GM04503 (cell line): ENCODE measurements at places on chromosomes 3 and 15.

- DNase-seq, result no peak
Measured at GRCh38 chr3:14423963-14424362, 21.6 kb downstream of the SLC6A6 start.

DNA sequence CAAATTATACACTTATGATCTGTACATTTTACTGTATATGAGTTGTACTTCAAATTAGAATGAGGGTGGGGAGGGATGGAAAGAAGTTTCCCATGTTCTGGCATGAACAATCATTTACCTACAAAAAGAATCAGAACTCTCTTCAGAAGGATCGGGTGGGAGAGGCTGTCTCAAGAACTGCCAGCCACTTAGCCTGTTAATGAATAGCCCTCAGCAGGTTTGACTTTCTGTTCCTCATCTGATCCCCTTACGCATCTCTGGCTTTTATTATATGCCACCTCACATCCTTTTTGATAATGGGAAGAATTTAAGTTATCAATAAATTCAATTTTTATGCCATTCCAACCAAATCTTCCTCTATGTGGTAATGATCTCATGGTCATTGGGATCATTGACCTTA is 168.3 kb upstream of the TGFBR2 start:
- no peak for DNase-seq

DNA sequence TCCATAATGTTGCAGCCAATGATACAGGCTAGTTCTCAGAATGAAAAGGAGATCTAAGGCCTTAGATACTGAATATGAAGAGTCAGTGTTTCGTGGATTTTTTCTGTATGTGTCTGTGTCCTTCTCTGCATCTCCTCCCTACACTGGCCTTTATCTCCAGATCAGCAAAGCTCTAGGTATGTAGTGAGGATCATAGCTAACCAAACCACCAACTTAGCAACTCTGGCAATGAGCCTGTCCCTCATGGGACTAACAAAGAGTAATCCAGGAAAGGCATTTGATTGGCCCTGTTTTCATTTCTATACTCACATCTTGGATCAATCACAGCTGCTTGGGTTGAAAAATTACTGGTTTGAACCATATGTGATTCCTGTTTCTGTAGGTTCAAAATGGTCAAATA is 18.6 kb upstream of the CNTN3 start:
- peak; percentile 46 for DNase-seq

DNA sequence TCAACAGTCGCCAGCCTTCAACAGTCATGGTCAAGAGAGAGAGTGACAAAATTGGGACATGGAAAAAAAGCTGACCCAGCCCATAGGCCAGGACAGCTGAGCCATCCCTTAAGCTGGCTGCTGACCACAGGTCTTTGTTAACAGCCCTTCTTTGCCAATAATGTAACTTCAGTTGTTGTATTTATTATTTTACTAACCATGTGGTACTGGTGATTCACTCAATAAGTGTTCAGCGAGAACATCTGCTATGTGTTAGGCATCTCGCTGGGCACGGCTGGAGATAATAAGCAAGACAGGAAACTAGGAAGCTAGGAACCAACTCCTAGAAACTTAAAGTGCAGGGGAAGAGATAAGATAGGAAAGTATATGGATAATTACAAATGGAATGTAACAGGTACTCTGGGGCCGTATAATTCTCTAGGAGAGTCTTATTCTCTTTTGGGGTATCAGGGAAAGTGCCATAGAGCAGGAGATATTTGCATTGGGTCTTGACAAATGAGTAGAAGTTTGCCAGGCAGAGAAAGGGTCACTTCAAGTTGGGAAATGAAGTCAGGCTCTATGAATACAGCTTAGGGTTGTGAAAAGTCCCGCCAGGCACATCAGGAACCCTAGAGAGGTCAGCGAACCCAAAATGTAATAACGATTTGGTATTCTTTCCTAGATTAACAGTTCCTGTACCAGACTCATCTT is 84.0 kb upstream of the TRA2B start:
- peak; percentile 93 for DNase-seq

DNA sequence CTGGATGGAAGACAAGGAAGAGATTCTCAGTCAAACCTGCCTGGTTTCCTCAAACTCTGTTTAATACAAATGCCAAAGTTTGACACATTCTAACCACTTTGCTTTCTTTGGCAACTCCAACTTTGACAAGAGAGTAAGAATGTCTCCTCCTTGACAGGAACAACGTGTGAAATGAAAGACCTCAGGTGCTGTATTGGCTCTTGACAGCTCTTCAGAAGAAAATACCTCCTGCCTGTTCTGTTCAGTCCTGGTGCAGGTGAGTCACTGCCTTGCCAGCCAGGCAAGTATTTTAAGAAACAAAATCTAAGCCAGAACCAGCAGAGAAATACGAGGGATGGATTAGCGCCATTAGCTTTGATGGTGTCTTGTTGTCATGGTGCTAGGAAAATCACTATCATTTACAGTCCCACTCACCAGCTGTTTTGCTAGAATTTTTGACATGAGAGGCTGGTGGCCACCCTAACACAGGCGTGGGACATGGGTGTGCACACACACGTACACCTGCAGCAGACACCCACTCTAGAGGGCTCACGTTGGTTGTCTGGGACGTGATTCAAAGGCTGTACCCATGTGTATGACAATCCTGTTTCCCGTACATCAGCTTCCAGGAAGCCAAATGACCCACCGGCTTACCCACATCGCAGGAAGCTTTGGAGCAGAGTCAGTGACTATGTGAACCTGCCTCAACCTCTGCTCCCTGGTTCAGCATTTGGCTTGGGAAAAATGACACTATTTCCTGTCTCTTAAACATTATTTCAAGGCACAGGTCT is 60.4 kb downstream of the CCNL1 start:
- DNase-seq, result no peak

DNA sequence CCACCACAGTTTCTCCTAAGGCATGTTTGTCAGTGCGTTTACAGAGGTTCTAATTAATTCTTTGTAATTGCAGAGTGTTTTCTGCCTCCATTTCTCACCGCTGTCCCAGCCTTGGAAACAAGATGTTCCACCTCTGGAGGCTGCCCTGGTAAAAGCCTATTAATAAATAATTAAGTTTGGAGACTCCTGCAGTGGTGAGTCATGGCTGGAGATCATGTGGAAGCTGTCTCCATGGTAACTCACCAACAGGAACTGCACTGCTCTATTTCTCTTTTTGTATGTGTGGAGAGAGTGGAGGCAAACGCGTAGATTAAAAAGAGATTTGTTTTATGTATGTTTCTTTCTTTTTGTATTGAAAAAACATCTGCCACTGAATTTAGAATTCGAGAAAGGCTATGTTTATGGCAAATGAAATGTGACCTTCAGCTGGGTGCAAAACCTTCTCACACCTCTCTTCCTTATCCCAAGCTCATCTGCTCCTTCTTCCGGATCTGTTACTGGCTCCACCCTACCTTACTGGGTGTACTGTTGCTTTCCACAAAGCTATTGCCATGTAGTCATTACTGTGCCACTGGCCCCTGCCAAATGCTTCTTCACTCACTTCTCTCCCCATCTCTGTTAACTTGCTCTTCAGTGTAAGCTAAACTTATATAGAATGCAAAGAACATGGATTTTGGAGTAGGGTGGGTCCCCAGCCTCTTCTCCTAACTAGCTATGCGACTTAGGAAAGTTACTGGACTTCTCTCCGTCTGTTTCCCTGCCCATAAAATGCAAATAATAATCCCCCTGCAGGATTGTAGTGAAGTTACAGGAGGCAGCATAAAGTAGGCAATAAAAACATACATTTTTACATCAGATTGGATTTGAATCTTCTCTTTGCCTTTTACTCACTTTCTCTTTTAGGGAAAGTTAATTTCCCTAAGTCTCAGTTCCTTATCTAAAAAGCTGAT is 778.5 kb downstream of the NTRK3 start:
- DNase-seq, result peak; percentile 23

GRCh38 chr3:109339714-109340648 is 2.6 kb upstream of the DPPA4 start:
- no peak for DNase-seq

DNA sequence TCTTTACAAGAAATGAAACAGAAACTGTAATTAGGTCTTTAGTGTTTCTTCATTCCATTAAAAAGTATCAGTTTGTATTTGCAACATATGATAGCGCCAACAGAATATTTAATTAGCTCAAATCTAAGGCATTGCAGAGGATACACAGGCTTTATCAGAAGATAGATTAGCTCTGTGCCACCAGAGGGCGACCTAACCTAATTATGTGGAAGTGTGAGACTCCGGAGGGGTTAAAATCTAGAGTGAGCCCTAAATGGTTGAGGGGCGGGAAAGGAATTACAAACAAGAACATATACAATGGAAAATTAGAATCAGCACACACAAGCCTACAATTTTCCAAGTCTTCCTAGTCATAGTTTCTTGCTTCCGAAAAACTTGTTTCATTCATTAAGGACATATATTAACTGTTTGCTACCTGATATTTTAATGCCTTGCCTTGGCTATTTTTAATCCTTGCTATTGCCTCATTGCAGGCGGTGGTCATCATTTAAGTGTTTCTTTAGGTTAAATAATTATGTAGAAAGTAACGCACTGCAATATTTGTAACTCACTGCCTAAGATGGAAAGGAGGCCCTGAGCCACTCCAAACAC is 18.0 kb upstream of the RYR3 start:
- no peak for DNase-seq

- DNase-seq, result no peak
Measured at GRCh38 chr3:127794402-127794801, 27.9 kb downstream of the MGLL start.

DNA sequence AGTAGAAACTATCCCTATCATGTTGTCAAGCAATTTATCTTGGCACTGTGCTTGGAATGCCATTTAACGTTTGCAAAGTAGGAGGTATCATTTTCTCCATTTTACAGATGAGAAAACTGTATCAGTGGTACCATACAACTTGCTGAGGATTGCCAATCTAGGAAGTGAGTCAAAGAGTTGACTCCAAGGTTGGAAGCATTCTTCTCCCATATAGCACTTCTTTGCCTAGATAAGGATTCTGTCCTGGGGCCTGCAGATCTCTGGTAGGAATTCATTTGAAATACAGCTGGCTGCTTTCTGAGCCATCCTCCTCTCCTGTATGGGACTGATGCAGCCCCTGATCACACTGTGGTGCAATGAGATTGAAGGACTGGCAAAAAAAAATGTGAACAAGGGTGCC is 170.2 kb downstream of the ALDH1A2 start:
- DNase-seq, result no peak

GRCh38 chr3:179063945-179064560 is 7.6 kb downstream of the ZMAT3 start:
- no peak for DNase-seq

DNA sequence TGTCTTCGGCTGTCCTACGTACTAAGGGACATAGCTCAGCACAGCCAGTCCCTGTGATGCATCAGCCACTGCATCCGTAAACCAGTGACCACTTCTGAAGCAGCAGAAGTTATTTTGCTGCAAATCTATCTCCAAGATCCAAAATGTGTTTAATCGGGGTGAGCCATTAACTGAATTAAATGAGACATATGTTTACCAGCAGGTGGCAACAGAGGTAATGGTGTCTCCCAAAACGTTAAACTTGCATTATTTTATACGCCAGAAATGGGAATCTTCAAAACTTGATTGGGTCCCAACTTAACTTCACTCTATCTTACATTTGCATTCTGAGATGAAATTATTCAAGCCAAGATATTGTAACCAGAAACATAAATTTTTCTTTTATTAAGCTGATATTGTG is 75.3 kb upstream of the BOC start:
- DNase-seq, result no peak

- no peak for DNase-seq
Measured at GRCh38 chr3:72690629-72691028, 157.6 kb downstream of the SHQ1 start.

- DNase-seq, result no peak
Measured at GRCh38 chr3:176055836-176056235, 1141.4 kb downstream of the TBL1XR1 start.

- DNase-seq, result peak; percentile 76
Measured at GRCh38 chr3:64224826-64225610, at the start of gene PRICKLE2. Gene PRICKLE2, minus strand, starts transcription at chr3:64225466. Its CDS starts 26,539 bp downstream, at chr3:64198927.

- no peak for DNase-seq
Measured at GRCh38 chr3:32120471-32120870, 14.1 kb downstream of the GPD1L start.

DNA sequence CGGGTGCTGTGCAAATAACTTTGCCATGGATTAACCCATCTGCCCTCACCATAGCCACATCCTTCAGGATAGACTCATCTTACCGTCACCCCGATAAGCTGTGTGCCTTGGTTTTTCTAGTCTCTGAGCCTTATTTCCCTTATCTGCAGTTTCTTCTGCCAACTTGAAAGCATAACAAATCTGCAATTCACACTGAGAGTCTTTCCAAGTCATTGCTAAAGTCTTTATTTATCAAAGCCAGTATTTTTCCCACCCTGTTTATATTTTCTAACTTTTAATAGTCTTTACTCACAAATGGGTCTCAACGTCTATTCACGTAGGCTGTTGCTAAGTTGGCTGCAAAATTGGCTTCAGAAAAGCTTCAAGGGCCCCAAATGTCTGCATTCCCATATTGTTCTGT is 61.6 kb upstream of the SUCLG2 start:
- DNase-seq, result no peak

DNA sequence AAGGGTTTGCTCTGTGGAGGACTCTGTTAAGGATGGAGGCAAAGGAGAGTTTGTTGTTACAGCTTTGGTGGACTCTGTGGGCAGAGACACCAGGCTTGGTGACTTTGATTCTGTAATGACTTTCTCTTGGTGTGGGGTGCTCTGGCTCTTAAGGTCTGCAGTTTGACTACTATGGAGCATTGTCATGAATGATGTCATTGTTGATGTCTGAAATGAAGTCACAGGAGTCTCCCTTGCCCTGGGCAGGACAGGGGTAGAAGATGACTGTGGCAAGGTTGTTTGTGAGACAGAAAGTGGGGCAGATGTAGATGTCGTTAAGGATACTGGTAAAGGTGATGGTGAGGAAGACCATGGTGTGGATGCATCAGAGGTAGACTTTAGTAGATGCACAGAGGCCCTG is 42.7 kb downstream of the HEG1 start:
- no peak for DNase-seq

GRCh38 chr3:107945417-107946094 is 145.3 kb downstream of the CD47 start:
- DNase-seq, result no peak

DNA sequence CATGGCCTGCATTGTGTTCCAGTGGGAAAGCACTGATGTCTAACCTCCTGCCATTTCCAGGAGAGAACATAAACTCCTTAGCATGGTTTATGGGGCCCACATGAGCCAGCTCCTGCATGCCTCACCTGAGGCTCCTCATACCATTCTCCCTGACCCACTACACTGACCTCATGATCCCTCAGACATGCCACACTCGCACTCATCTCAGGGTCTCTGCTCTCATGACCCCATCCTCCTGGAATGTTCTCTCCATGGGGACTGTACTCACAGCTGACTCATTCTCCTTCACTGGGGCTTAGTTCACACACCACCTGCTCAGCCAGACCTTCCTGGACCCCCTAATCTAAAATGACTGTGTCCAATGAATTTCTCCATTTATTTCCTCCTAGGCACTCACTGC is 4.0 kb upstream of the LMCD1 start:
- no peak for DNase-seq

GRCh38 chr3:185730550-185730949 is 94.3 kb downstream of the IGF2BP2 start:
- DNase-seq, result no peak

DNA sequence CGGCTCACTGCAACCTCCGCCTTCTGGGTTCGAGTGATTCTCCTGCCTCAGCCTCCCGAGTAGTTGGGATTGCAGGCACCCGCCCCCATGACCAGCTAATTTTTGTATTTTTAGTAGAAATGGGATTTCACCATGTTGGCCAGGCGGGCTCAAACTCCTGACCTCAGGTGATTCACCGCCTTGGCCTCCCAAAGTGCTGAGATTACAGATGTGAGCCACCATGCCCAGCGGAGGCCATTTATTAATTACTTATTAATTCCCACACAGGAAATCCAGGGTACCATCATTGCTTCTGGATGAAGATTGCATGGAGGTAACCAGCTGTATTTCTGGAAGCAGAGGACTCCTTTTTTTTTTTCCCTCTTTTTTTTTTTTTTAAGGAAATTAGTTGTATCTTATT is 37.8 kb downstream of the MAP4 start:
- DNase-seq, result no peak
